ENCODE measurements at places on chromosomes 7 and 10.

GRCh38 chr10:49082766-49083165, 32.6 kb downstream of the VSTM4 start:
- DNase-seq: no peak

DNA sequence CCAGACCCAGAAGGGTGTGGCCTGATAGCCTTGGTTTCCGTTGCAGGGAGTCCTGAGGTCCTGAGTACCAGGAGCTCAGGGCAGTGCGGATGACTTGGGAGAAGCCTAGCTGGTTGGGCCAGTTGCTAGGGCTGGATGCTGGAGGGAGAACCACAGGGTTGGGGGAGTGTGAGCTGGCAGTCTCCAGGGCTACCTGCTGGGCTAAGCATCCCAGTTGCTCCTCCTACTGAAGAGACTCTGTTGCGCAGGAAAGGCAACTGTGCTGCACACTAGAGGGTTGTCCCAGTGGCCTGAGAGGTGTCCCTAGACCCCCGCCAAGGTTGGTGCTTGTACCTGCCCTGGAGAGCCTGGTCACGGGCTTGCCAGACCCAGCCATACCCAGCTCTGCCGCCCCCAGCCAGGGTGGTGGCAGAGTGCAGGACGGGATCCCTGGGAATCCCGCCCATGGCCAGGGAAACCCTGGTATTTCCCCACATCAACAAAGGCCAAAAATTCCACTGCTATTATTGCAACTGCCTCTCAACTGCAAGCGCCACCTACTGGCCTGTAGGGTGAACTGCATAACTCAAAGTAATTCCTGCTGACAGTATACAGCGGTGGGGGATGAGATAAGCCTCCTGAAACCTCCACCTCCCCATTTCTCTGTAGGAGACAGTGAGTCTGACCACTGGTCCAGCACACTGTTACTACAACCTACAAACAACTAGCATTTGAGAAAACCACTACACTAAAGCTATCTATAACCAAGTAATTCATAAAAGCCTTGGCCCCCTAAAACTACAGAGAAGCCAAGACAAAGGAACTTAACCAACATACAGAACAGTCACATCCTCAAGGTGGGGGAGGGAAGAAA, 67.6 kb upstream of the DDC start:
- DNase-seq: peak; percentile 60

DNA sequence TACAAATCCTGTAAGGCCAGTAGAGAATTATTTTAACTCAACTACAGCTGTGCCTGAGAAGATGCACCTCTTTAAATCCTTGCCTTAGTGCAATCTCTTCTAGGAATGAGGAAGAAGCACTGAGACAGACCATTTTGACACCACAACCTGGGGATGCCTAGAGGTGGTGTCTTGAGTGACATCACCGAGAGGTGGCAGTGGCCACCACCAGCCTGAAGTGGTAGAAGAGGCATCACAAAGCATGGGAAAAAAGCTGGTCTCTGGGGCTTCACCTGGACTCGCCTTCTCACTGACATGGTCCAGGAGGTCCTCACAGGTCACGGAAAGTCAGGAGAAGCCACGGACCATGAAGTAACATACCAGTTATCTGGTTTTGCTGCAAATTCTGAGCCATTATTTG, 99.2 kb upstream of the PDLIM1 start:
- no peak for DNase-seq

DNA sequence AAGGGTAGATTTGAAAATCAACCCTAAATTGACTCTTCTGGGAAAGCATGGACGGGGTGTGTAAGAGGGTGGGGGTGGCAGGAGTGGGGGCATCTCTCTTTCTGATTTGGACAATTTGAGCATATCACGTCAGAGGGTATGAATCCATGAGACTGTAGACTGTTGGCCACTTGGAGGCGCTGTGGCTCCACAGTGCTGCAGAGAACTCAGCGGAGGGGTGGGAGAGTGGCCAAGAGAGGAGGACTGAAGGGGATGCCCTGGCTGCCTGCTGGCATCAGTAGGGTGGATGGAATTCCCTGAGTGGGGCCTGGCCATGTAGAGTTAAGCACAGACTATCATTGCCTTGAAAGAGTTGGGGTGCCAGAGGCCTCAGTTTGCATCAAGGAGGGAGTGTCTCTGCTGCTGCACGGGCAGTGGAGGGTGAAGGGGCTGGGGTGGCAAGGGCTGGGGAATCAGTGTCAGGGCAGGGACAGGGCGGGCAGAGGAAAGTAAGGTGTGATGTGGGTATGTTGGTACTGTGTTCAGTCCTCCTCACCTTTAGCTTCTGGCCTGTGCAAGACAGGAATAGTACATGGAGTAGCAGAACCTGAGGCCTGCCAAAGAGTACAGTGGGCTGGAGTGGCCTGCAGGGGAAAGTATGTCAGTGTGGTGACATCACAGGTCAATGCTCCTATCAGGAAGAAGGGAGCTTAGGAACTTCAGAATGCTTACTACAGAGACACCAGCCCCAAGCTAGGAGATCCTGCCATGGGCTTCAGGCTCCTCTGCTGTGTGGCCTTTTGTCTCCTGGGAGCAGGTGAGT, 133.5 kb upstream of the PRSS58 start:
- peak; percentile 18 for DNase-seq

GRCh38 chr10:117534321-117535297, 7.9 kb upstream of the EMX2 start:
- DNase-seq: peak; percentile 16

GRCh38 chr10:24262929-24263590, 54.1 kb downstream of the KIAA1217 start:
- peak; percentile 8 for DNase-seq

DNA sequence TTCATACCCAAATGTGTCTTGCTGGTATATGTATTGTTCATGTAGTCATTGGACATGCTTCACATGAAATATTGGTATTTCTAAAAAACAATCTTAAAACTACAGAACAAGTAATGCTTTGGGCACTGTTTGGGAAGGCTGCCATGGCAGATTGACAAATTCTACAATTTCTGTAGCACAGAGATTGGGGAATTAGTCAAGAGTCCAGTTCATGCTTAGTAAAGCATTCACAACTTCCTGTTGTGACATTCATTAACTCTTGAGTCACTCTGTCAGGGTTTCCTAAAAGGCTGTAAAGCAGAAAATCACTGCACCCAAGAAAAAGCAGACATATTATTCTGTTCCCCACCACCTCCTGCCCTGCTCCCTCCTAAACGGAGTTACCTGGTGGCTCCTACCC, 398.9 kb downstream of the PHTF2 start:
- DNase-seq: peak; percentile 48

DNA sequence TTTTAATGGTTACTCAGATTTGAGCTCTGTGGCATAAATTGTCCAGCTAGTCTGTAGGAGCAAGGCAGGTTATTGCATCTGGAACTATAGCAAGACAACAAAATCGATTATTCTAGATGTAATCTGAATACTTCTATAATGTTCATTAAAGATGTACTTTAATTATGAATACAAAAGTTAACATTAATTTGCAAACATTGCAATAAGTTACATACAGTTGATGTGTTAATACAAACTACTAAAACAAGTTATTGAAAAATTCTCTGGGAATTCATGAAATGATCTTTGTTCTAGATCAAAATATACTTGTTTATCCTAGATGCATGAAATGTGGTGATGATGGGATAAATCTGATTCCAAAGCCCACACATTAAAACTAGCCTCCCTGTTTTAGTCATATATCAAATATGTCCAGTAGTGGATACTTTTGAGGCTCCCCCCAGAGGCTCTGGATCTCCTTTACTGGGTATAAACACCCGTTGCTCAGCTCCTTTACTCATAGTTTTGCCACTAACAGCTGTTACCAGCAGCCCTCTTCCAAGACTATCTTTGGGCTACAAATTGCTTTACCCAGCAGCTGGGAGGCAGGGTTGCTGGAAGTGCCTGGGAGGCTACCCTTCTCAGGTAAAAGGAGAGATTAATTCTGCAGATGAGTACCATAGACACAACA, 78.1 kb downstream of the ARL4A start:
- no peak for DNase-seq
